ENCODE measurements at places on chromosomes 2 and 18.

GRCh38 chr2:177758591-177759371 lies 313.8 kb downstream of the PDE11A start:
- DNase-seq = no peak

DNA sequence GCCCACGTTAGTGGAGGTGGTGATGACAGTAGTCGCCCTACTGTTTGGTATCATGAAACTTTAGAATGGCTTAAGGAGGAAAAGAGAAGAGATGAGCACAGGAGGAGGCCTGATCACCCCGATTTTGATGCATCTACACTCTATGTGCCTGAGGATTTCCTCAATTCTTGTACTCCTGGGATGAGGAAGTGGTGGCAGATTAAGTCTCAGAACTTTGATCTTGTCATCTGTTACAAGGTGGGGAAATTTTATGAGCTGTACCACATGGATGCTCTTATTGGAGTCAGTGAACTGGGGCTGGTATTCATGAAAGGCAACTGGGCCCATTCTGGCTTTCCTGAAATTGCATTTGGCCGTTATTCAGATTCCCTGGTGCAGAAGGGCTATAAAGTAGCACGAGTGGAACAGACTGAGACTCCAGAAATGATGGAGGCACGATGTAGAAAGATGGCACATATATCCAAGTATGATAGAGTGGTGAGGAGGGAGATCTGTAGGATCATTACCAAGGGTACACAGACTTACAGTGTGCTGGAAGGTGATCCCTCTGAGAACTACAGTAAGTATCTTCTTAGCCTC lies 16.2 kb downstream of the MSH6 start:
- no peak for DNase-seq

DNA sequence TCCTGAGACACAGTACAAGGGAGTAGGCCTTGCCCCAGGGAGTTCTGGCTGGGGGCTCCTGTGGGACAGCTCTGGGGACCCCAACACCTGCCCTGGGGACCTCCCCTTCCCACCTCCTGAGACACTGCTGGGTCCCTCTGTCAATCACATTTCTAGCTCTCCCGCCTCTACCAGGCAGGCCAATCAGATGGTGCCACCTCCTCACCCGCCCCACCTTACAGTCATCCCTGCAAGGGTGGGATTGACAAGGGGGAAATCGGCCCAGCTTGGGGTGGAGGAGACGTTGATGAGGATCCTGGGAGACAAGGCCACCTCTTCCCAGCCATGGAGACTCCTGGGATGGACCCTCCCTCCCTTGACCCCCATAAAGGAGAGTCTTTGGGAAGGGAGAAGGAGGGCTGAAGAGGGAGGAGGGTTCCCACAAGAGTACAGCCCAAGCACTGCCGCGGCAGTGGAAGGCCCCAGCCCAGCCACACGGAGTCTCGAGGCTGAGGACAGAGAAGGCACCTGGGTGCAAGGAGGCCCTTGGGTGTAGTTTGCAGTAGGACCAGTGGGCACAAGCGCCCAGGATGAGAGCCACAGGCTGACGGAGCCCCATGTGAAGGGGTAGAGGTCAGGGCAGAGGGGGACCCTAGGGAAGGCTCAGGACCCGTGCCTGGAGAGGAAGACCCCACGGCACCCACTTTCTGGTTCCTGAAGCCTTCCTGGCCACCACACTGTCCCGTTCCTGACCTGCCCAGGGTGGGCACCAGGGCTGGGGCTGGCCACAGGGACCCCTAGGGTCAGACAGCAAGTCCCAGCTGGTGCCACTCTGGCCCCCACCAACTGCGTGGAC lies 109.9 kb upstream of the OTOS start:
- DNase-seq = no peak

DNA sequence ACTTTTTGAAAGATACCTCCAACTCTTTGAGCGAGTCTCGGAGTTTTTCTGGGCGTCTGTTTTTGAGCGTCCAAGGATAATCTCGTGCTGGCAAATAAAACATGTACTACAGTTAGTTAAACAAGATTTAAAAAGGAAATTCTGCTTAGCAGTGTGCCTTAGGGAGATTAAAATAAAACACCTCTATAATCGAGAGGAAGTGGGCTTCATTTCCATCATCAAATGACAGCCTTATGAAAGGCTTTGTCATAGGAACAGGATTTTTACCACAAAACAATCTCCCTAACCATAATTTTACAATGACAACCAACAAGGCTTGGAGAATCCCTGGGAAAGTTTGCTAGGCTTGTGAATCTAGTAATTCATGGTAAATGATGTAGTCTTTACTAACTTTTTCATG lies 103.4 kb downstream of the WDPCP start:
- no peak for DNase-seq

GRCh38 chr2:107591561-107592279 lies 235.0 kb upstream of the RGPD4 start:
- DNase-seq = no peak

DNA sequence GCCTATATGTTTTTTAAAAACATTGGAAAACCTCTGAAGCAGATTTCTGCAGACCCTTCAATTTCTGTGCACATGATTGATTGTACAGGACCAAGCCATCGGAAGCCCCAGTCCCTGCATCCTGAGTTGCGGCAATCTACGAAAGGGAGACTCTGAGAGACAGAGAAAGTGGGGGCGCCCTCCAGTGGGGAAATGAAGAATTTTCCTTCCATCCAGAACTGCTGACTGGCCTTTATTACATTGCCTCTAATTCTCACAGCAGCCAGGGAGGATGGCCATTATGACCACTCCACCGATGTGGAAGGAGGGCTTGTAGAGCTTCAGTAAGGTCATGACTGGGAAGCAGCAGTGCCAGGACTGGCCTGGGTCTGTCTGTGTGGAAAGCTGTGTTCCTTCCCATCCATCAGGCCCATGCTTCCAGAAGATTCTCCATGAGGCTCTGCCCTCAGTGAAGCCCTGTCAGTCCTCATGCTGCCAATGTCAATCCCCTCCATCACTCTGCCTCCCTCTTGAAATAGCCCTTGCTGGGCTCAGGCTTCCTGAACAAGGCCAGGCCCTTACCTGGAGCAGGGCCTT lies 20.0 kb upstream of the RESP18 start:
- DNase-seq = peak; percentile 45
